Skeletal muscle cell (primary cell): ENCODE measurements at places on chromosomes 2 and 18.

DNA sequence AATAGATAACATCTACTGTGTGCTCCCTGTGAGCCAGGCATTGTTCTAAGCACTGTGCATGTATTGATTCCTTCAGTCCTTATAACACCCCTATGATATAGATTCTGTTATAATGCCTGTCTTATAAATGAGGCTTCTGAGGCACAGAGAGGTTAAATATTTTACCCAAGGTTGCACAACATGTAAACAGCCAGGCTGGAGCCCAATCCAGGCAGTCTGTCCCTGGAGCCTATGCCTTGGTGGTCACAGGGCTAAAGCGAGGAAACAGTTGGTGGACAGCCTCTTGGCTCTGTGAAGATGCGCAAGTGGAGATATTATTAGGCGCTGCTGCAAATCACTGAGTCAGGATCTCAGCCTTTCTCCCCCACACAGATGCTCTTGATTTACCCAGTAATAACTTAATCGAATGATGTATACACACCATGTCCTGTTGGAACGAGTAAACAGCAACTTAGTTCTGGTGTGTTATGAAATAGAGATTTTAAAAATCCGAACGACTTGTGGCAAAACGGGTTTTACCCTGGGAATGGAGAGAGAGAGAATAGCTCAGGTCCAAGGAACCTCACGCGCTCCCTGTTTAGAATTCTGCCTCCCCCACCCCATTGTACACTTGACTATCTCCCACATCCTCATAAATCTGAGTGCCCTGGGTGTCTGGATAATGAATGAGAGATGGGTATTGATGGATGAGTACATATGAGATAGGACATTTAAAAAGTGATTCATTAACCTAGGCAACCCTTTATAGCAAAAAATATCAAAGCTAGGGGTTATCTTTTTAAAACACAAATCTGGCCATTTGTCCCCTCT is 231.9 kb downstream of the BCL2 start:
- DNase-seq = no peak

DNA sequence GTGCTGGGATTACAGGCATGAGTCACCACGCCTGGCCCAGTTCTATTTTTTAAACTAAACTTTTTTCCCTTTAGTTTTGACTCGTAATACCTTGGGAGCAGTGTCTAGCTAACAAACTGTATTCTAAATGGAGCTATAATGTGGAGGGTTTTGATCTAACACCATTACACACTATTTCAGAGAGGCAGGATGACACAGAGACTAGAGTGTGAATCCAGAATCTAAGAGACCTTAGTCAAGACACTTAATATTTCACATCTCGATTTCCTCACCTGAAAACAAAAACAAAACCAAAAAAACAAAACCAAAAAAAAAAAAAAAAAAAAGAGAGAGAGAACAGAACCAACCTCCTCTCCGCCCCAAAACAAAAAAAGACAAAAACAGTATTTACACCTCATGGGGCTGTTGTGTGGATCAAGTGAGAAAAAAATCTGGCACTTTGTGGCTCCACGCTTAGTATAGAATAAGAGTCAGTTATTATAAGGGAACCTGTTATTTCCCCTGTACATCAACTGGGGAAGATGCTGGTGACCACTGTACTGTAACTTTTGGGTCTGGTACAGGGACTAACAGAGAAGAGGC is 31.3 kb downstream of the DARS1 start:
- no peak for DNase-seq

DNA sequence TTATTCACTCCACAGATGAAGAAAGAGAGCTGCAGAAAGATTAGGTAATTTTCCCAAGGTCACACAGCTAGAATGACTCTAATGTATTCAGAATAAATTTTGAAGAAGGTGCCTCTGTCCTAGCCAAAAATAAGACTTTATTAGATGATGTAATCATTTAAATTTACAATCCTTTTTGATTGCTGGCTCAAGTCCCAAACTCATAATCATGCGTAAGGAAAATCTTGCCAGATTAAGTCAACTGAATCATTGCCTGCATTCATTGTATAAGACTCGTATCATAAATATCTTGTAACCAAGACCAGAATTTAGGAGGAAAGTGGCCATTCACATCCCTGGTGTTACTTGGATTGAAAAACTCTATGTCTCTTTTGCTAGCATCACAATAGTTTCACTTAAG is 53.1 kb upstream of the STK39 start:
- DNase-seq = no peak

- DNase-seq = no peak
Measured at GRCh38 chr2:241617431-241618154, 19.4 kb downstream of the THAP4 start.

DNA sequence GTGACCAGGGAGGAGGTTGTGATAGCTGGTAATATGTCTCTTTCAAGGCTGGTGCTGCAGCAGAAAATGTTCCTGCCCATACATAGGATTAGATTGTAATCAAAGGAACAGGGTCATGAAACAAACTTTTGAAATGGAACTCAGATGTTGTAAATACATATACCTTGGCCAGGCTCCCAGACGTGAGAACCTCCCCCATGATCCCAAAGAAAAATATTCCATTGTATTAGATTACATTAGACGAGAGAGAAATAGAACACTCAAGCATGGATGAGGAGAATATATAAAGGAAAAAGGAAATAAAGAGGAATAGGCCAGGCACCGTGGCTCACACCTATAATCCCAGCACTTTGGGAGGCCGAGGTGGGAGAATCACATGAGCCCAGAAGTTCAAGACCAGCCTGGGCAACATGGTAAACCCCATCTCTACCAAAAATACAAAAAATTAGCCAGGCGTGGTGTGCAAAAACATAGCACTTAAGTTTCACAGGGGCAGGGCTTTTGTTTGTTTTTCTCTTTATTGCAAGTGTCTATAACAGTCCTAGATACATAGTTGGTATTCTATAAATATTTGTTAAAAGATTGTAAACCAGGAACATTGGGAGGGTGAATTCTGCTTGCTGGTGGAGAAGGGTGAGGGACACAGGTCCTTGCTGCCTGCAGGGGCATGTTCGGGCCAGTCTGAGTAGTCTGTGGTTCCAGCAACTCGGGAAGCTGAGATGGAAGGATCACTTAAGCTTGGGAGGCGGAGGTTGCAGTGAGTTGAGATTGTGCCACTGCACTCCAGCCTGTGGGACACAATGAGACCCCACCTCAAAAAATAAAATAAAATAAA is 52.8 kb downstream of the RPL37A start:
- peak; percentile 78 for DNase-seq

GRCh38 chr2:204892506-204893255 is 347.4 kb downstream of the PARD3B start:
- peak; percentile 65 for DNase-seq

DNA sequence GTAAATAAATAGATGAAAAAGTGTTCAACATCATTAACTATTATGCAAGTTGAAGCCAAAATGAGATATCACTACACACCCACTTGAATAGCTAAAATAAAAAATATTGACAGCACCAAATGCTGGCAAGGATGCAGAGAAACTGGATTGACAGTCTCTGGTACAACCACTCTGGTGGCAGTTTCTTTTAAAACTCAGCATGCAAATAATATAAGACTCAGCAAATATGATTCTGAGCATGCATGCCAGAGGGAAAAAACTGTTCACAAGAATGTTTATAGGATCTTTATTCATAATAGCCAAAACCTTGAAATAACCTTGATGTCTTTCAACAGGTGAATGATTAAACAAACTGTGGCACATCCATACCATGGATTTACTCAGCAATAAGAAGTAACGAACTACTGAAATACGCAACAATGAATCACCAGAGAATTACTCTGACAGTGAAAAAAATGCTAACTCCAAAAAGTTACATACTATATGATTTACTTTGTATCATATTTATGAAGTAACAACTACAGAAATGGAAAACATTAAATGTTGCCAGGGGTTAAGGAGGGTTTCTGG is 131.8 kb downstream of the PIGN start:
- no peak for DNase-seq

- DNase-seq = no peak
Measured at GRCh38 chr2:33577668-33578067, 21.4 kb downstream of the FAM98A start.

DNA sequence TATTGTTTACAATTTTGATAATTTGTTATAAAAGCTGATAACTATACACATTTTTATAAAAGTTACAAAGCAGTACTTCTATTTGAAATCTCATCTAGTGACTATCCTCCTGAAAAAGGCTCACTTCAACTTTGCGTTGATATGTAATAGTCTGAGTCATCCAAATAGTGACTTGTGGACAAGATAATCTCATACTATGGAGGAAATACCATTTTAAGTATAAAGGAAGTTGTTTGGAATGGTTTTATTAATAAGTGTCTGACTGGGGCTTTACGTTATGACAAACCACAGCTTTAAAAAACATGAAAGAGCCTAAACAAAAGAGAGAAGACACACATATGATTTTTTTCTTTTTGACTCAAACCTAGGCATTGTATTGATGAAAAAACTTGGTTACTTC is 272.3 kb upstream of the COL3A1 start:
- DNase-seq = peak; percentile 29

DNA sequence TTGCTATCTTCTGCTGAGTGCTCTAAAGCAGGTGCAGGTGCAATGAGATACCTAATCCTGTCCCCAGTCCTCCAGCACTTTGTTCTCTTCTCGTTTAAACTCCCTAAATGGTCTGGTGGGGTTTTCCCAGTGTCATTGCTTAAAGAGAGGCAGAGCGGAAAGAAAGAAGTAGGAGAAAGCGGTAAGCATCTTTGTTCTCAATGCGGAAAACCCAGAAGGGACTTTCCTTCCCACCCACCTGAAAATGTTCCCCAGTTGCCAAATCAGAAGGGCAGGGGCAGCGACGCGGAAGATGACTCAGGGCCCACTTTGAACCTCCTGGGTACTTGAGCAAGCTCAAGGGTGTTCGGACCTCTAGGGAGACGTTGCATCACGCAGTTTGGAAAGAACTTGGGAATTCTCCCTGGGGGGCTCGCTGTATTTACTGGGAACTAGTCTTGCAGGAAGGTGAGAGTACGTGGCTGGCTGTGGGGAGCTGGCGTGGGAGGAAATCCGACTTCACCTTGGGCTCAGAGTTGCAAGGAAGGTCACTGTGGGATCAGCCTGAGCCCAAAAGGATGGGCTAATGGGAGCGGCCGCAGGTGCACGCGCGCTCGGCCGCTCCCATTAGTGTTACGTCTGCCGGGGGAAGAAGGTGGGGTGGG is 589 bp upstream of the SGPP2 start:
- no peak for DNase-seq

- no peak for DNase-seq
Measured at GRCh38 chr2:60433018-60433596, 120.3 kb downstream of the BCL11A start.

DNA sequence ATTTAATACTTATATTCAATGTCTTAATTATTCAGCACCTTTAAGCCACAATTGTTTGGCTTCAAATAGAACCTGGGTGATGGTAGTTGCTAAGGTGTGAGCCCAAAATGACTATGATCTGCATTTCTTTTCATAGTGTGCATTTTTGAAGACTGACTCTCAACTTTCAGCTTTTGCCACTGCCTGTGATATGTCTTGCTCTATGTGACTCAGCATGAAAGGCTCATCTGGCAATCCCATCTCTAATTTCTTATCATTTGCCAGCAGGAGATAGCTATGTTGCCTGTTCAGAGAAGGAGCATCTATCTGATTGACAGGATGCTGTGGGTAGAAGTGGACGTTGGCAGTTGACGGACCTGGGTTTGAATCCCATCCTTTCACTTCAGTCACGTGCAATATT is 34.5 kb upstream of the CCDC93 start:
- no peak for DNase-seq

DNA sequence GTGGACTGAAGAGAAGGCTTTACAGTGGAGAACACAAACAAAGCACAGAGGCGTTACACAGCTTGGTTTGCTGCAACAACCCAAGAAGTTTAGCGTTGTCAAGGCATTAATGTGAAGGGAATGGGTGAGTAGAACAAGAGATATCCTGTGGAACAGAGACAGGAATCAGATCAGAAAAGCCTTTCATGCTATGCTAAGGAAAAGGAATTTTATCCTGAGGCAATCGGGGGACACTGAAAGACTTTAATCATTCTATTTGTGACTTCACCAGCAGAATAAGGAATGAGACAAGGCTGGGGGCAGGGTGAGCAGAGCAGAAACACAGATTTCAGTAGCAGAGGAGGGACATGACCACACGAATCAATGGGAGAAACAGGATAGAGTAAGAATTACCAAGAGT is 600.7 kb downstream of the IRS1 start:
- no peak for DNase-seq

GRCh38 chr2:218432676-218433365 is 13.9 kb downstream of the VIL1 start:
- no peak for DNase-seq

DNA sequence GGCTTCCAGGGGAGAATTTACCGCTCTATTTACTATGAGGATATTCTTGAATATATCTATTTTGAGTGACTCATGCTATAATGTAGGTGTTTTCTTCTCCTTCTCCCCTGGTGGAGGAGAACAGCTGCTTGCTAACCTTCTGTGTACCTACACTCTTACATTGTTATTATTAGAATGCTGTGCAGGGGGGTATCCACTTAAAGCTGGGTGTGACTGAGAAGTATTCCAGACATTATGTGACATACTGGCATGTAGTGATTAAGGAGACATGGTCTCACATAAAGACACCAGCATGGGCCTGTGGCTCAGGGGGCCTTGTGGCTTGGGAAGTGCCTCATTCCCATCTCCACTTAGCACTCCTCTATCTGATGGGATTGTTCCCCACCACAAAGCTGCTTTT is 287.9 kb downstream of the PTPRM start:
- no peak for DNase-seq

DNA sequence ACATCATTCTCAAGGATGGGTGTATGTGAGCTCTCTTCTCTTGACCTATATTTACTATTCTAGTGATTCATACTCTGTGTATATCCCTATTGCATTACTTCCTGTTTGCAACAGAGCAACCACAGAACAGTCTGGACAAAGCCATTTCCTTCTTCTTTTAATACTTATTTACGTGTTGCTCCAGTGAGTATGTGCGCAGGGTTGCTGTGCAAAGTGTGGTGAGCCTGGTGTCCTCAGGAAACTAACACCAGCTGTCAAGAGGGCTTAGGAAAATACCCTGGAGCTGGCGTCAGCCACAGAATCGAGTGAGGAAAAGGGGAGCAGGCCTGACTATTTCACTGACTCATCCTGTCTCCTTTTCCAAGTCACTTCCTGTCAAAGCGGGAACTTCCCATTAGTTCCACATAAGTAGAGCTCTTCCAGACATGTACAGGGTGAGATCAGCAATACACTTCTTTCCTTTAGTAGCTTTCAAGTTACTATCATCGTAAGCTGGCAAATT is 214.1 kb upstream of the COPS8 start:
- peak; percentile 99 for DNase-seq

- DNase-seq = no peak
Measured at GRCh38 chr18:35473562-35473961, 24.2 kb downstream of the INO80C start.

GRCh38 chr2:50490991-50491390 is 540.9 kb downstream of the NRXN1 start:
- no peak for DNase-seq
